ENCODE measurements at places on chromosomes 7 and 10. TPM values are rescaled to one million over a fixed set of nuclear protein-coding genes. Genes with fewer than 3 reads are reported as not detected.

Gene ANXA8
- 4.0 TPM for polyA plus RNA-seq

Gene SEC61G
- 630 TPM for polyA plus RNA-seq

Gene RAMP3
- polyA plus RNA-seq, result not detected

Gene ZP3
- polyA plus RNA-seq, result 4.9 TPM

Gene H2BK1
- polyA plus RNA-seq, result not detected

Gene AVL9
- 5.1 TPM for polyA plus RNA-seq

Gene RBM20
- polyA plus RNA-seq, result not detected

Gene PHYHIPL
- not detected for polyA plus RNA-seq

Gene NYAP1
- polyA plus RNA-seq, result not detected

Gene OIT3
- not detected for polyA plus RNA-seq

Gene ZKSCAN5
- polyA plus RNA-seq, result 6.4 TPM

Gene PTPRZ1
- not detected for polyA plus RNA-seq

Gene FAM170B
- not detected for polyA plus RNA-seq

Gene INMT
- polyA plus RNA-seq, result 0.09 TPM

Gene GJC3
- polyA plus RNA-seq, result not detected

Gene RARRES2
- polyA plus RNA-seq, result not detected

Gene SPDYE6
- polyA plus RNA-seq, result not detected

Gene FANK1
- 7.9 TPM for polyA plus RNA-seq

Gene CABCOCO1
- polyA plus RNA-seq, result 1.2 TPM

Gene PRKG1
- 10.7 TPM for polyA plus RNA-seq

Gene CFAP70
- 0.65 TPM for polyA plus RNA-seq

Gene SRRM3
- polyA plus RNA-seq, result 0.91 TPM

Gene C10orf105
- polyA plus RNA-seq, result 0.06 TPM

Gene TEX47
- not detected for polyA plus RNA-seq

Gene PTF1A
- not detected for polyA plus RNA-seq

Measured in GM23248 (cell line).